ENCODE measurements at places on chromosomes 5 and 9. TPM values are rescaled to one million over a fixed set of nuclear protein-coding genes. Genes with fewer than 3 reads are reported as not detected.

- no peak overlapping the region for H3K27ac ChIP-seq
- no peaks in the 10 kb centered on the region for H3K4me1 ChIP-seq
- no peaks in the 10 kb centered on the region for H3K36me3 ChIP-seq
- DNase-seq: no peak
- H3K27me3 ChIP-seq: no peaks in the 10 kb centered on the region
These were observed 331.4 kb downstream of the FBXL7 start for GRCh38 chr5:15831408-15831807.

DNA sequence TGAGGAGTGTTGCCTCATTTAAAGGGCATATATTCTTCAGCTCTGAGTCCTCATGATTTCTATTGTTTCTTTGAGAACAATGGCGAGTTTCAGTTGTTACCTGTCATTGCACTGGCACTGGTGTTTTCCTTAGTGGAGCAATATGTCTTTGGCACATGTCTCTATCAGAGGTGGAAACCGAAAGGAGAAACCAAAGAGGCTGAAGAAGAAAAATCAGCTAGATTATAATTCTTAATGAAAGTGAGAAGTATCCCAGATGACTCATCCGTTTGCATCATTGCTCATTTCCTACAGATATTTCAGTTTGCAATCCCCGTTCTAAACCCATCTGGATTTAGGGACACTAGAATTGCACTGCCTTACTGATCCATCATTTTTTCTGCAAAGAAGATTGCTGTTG, 324.6 kb downstream of the TMEM232 start:
- no peak overlapping the region for H3K4me3 ChIP-seq
- DNase-seq: no peak
- H3K4me1 ChIP-seq: no peaks in the 10 kb centered on the region
- no peaks in the 10 kb centered on the region for H3K27me3 ChIP-seq
- H3K27ac ChIP-seq: no peak overlapping the region

DNA sequence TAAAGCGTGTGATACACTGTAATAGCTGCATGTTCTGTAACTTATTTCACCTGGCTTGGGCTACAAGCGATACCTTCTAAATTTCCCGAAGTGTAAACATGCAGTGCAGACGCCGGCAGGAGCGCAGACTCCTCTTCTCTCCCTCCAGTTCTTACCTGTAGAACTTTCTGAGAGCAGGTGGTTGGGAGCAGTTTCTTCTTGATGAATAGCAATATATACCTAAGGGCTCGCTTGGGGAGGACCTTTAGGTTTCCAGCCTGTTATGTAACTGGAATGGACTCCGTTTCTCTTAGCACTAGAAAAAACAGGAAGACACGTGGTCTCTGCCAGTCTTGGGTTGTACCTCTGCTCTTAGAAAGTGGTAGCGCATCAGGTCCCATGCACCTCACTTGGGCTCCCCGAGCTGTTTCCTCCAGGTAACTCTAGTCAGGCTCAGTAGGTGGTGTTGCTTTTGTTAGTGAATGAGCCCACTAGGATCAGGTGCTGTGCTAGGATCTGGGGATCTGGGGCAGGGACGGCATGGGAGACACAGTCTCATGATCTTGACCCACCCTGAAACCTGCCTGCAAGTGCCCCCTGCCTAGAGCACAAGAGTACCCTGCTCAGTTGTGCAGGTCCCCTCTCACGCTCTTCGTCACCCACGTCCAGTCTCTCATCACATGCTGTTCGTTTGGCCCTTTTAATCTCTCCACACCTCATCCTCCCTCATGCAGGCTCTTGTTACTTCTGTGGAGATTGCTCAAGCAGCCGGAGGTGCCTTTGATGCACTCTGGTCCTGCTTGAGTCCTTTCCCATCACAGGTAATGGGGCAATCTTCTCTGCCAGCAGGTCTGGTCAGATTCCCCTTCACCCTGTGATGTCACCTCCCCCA, 2.8 kb downstream of the TENT4A start:
- H3K36me3 ChIP-seq: no peaks in the 10 kb centered on the region
- peak overlapping the region; percentile 65 for H3K27ac ChIP-seq
- H3K4me1 ChIP-seq: no peaks in the 10 kb centered on the region

- no peak overlapping the region for H3K27ac ChIP-seq
- no peak for DNase-seq
- H3K4me1 ChIP-seq: no peaks in the 10 kb centered on the region
- no peaks in the 10 kb centered on the region for H3K27me3 ChIP-seq
- H3K4me3 ChIP-seq: no peak overlapping the region
These were observed 21.7 kb downstream of the RMI1 start for GRCh38 chr9:84002344-84002743.

DNA sequence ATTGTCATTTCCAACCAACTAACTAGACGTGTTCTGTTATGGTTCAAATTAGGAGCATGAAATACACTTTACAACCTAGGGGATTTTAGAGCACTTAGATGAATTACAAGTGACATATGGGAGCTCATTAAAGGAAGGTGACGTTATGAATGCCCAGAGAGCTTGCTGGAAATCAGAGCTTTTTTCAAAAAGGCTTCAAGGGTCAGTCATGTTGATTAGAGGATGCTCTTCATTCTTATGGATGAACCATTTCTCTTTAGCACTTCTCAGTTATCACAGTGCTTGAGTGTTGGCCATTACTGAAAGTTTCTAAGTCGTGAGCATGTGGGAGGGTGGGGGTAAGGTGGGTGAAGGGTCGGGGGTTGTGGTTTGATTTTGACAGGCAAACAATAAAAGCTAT, 1245.5 kb upstream of the DMAC1 start:
- peaks cover 14% of the 10 kb centered on the region for H3K27me3 ChIP-seq
- H3K27ac ChIP-seq: no peak overlapping the region
- no peak for DNase-seq
- H3K4me3 ChIP-seq: no peak overlapping the region
- H3K36me3 ChIP-seq: no peaks in the 10 kb centered on the region

GRCh38 chr5:72268753-72269410, 51.2 kb downstream of the MRPS27 start:
- H3K4me1 ChIP-seq: no peaks in the 10 kb centered on the region
- no peaks in the 10 kb centered on the region for H3K27me3 ChIP-seq
- H3K27ac ChIP-seq: no peak overlapping the region

GRCh38 chr9:121732886-121733285, 81.5 kb downstream of the DAB2IP start:
- H3K27me3 ChIP-seq: no peaks in the 10 kb centered on the region

DNA sequence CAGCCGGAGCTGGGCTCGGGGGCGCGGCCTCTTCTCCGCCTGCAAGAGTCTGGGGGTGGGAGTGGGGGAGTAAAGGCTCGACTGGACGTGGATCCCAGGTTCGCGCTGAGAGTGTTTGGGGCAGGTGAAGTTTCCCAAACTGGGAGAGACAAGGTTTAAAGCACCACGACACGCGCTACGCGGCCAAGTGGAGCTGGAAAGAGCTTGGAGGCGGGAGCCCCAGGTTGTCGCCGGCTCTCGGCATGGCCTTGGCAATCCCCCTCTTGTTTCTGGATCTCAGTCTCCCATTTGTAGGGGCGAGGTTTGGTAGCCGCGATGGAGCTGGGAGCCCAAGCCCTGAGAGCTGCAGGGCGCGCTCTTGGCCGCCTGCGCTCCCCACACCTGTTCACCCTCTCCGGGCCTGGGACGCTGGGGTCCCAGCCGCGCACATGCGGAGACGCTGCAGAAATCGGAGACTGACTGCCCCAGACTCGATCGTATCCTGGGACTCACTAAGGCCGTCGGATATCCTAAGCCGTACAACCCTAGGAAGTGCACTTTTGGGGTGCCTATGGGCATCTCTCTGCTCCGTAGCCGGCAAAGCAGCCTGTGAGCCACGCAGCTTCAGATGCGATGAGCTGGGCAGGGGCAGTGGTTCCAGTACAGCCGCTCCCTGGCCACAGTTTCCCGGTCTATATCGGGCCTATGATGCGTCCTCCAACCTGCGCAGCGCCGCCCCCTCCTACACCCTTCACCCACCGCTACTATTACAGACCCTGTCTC, 937 bp downstream of the TMOD1 start:
- peak overlapping the region; percentile 83 for H3K27ac ChIP-seq
- H3K4me3 ChIP-seq: peak overlapping the region; percentile 79
- peak; percentile 48 for DNase-seq
- no peaks in the 10 kb centered on the region for H3K36me3 ChIP-seq

DNA sequence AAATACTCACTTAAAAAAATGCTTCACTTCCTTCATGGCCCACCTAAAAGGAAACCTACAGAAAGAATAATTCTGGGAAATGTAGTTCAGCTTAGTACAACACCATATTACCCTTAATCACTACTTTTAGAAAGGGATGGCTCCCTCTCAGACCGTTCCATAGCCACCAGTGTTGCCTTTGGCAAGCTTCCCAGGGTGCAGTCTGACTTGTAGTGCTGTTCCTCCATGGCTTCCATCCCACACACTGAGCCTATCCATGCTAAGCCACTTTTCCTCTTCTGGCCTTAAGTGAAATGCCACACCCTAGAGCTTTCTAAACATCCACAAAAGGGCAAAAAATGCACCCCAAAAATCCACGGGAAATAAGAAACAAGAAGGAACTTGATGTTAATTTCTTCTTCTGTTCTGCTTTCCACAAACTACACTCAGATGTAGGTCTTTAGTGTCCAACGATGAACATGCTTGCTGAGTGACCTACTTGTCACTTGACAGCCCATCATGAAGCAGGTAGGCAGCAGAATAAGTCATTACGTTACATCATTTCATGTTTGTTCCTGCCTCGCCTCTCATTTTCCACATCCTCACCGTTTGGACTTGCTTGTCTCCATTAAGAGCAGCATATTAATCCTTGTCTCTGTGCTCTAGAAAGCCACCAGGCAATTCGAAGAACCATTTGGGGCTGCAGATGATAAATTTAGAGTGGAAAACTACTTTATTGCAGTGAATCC, 391.1 kb upstream of the GRAMD2B start:
- H3K4me3 ChIP-seq: no peak overlapping the region
- no peaks in the 10 kb centered on the region for H3K36me3 ChIP-seq
- H3K4me1 ChIP-seq: no peaks in the 10 kb centered on the region
- no peaks in the 10 kb centered on the region for H3K27me3 ChIP-seq
- H3K27ac ChIP-seq: no peak overlapping the region

DNA sequence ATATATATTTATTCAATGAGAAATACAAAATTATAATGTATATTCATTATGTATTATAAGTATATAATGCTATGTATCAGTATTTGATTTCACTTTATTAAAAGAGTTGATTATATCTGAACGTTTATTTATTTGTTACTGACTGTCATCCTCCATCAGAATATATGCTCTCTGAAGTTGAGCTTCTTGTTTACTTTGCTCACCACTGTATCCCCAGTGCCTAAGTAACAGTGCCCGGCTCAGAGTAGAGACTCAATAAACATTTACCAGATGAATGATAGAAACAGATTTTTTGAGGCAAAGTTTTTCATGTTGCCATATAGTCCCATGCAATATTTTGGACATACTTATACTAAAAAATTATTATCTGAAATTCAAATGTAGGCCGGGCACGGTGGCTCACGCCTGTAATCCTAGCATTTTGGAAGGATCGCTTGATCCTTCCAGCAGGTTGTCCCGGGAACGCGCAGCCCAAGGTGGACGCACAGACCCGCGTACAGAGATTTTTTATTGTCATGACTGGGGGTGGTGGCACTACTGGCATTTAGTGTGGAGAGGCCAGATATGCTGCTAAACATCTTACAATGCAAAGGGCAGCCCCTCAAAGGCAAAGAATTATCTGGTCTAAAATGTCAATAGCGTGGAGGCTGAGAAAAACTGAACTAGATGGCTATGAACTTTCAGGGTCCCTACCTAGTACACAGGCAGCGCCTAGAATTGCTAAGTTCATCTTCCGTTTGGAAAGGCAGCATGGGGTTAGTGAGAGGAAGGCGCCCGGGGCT, 761 bp upstream of the DNAJC25 start:
- no peaks in the 10 kb centered on the region for H3K4me1 ChIP-seq
- H3K36me3 ChIP-seq: no peaks in the 10 kb centered on the region
- H3K27ac ChIP-seq: no peak overlapping the region
- H3K27me3 ChIP-seq: no peaks in the 10 kb centered on the region

DNA sequence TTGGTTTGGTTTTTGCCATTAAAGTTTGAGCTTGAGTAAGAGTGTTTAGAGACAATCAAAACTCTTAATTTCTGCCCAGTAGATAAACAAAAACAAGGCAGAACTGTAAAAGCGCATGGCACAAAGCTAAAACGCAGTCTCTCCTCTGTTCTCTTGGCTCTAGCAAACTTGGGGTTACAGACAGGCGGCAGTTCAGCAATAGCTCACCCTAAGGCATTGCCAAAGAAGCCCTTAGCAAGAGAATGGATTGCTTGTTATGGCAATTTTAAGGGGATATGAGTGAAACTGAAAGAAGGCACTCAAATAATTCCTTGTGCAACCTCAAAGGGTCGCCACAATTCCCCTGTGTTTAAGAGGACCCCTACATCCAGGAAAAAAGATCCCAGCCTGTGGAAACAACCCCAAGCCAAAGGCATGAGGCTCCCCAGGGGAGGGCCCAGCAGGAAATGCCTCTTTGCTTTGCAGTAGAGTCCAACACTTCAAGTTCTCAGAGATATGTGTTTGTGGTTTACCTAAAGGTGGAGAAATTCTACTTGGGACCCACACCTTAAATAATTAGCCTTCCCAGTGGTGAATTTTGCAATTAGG, 317.0 kb upstream of the MPDZ start:
- H3K4me3 ChIP-seq: no peak overlapping the region
- no peak overlapping the region for H3K27ac ChIP-seq
- H3K36me3 ChIP-seq: no peaks in the 10 kb centered on the region
- no peaks in the 10 kb centered on the region for H3K4me1 ChIP-seq

DNA sequence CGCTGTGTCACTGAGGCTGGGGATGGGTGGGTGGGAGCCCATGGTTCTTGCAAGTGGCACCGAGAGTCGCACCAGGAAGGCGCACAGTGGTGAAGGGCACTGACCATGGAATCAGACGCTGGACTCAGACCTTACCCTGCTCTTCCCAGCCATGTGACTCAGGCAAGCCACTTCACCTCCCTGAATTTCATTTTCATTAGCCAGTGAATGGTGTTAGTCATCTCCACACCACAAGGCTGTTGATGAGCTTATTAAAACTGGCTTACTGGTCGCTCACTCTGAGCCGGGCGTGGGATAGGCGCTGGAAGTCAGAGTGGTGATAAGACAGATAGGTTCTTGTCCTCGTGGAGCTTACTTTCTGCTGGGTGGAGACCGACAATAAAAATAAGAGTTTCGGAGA, 25.1 kb downstream of the FGF18 start:
- no peak overlapping the region for H3K4me3 ChIP-seq
- no peaks in the 10 kb centered on the region for H3K36me3 ChIP-seq
- no peak for DNase-seq
- H3K27me3 ChIP-seq: no peaks in the 10 kb centered on the region

- DNase-seq: no peak
- peaks cover 3% of the 10 kb centered on the region for H3K36me3 ChIP-seq
- no peak overlapping the region for H3K4me3 ChIP-seq
- H3K27ac ChIP-seq: no peak overlapping the region
These were observed 18.1 kb downstream of the SLC36A1 start for GRCh38 chr5:151465476-151465875.

- no peak for DNase-seq
- no peaks in the 10 kb centered on the region for H3K4me1 ChIP-seq
- no peak overlapping the region for H3K27ac ChIP-seq
These were observed 717.0 kb downstream of the PRELID2 start for GRCh38 chr5:145118127-145118526.

The EFNA5 gene
- 0.73 TPM for total RNA-seq

The AJM1 gene
- total RNA-seq: 2.6 TPM

The RASGEF1C gene
- not detected for total RNA-seq

All from right lobe of liver (tissue), 6 donors.